Inflammatory macrophage treated with lipopolysaccharide for 1 hour (primary cell): ENCODE measurements at places on chromosomes 12 and 14.

DNA sequence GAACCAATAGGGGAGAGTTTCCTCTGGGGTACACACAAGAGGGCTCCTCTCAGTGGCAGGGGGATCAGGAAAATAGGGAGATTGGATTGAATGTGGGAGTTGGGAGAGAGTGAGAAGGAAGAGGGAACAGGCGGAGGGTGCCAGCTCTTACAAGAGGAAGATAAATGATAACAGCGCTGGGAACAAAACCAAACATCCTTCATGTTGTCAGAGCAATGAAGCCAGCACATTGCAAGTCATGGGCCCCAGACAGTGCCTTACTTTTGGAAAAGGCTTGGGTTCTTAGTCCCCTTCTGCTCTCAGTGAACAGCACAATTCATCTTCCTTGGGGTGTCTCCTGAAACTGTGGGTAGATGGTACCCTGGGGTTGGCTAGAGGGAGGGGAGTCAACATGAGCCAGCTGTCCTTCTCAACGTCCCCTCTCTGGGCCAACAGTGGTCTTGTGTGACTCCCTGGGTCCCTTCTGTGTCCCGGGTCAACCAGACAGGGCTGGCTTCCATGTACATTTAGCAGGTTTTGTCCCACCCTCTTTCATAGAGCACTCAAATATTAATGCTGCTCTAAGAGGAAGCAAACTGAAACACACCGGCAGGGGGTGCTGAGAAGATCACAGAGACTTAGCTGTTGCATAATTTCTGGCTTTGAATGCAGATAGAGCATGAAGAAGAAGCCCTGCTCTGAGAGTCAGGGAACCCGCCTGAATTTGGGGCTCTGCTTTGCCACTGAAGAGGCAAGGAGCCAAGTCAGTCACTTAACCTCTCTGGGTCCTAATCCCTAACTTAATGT lies 138.5 kb downstream of the ESRRB start:
- DNase-seq, result peak; percentile 77

DNA sequence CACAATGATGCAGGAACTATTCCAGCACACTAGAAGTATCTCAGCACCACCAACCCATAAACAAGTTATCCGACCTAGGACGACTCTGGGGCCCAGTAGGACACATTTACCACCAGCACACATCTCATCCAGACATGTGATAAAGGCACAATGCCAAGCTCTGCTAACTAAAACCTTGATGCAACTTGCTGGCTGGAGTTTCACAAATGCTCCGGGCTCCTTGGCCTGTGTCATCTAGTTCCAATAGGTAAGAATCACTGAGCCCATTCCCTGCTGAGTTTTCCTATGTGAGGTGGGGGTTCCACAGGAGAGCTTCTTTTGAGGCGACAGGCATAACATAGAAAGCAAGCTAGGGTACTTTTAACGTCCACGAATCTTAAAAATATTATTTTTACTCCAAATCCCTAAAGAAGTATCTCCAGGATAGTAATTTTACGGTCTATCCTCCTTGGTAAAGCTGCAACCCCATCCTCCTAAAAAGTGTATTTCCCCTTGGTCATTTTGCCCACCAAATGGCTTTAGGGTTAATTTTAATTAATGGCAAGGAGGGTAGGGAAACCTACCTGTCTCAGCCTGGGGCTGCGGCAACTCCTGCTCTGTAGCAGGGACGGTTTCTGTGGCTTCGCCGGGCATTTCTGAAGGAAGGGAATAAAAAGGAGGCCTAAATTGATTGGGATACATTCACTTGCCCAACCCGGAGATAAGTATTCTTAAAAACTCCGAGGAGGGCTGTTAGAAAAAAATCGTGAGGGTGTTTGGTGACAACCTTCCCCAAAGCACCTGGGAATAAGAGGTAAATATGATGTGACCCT lies 1.0 kb downstream of the NACA start:
- peak; percentile 54 for DNase-seq

- no peak for DNase-seq
Measured at GRCh38 chr14:57461777-57462320, 31.8 kb downstream of the CCDC198 start.

DNA sequence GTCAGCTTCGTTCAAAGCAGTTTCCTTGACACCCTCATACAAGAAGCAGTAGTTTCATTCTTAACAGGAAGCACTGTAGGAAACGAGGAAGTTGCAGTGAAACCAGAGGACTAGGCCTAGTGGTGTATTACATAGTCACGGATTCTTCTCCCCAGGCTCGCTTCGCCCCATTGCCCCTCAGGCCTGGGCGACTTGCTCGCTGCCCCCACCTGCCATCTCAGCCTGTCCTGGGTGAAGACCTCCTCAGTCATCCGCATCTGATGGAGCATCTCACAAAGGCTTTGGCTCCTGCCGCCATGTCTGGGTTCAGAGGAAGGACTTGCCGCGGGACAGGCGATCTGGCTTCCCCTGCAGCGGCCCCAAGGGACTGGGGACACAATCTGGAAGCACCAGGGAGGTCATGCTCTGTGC lies 93.5 kb downstream of the LMNTD1 start:
- DNase-seq, result peak; percentile 42

- DNase-seq, result no peak
Measured at GRCh38 chr12:123474485-123475245, 16.7 kb downstream of the SNRNP35 start.

- no peak for DNase-seq
Measured at GRCh38 chr14:62103464-62103863, 341.2 kb downstream of the SNAPC1 start.

- no peak for DNase-seq
Measured at GRCh38 chr12:41058266-41058665, 129.9 kb upstream of the PDZRN4 start.

- no peak for DNase-seq
Measured at GRCh38 chr14:99602788-99603415, 1.1 kb downstream of the CCDC85C start.
